ENCODE measurements at places on chromosomes 13 and 19. TPM values are rescaled to one million over a fixed set of nuclear protein-coding genes. Genes with fewer than 3 reads are reported as not detected.

Gene PTGER1
- total RNA-seq: 5.4 TPM

Gene DDX39A
- total RNA-seq: 48.3 TPM

Gene NLRP9
- total RNA-seq: not detected

Gene SH2D3A
- total RNA-seq: 0.15 TPM

Gene FLT3
- not detected for total RNA-seq

Gene ZNF665
- total RNA-seq: 4.8 TPM

Gene SPRED3
- total RNA-seq: 2.9 TPM

Gene FXYD5
- total RNA-seq: 44.5 TPM

Gene CBLC
- total RNA-seq: not detected

Gene C13orf46
- total RNA-seq: 0.50 TPM

Gene IL11
- 2.6 TPM for total RNA-seq

Gene MATK
- total RNA-seq: 0.15 TPM

Gene WDR88
- not detected for total RNA-seq

Gene TMC4
- 0.58 TPM for total RNA-seq
